NCI-H1105 (cell line): ENCODE measurements at places on chromosomes 16 and 17.

- no peak for DNase-seq
Measured at GRCh38 chr16:1923299-1924034, 5.3 kb upstream of the HS3ST6 start.

- DNase-seq, result no peak
Measured at GRCh38 chr16:20822521-20823325, 16.4 kb downstream of the REXO5 start.

- no peak for DNase-seq
Measured at GRCh38 chr16:79672524-79672923, 72.0 kb upstream of the MAF start.

GRCh38 chr16:17568239-17568638, 97.5 kb upstream of the XYLT1 start:
- DNase-seq, result no peak

GRCh38 chr17:76826330-76827068, 41.7 kb upstream of the MGAT5B start:
- DNase-seq, result no peak
